ENCODE measurements at places on chromosomes 12 and 14.

DNA sequence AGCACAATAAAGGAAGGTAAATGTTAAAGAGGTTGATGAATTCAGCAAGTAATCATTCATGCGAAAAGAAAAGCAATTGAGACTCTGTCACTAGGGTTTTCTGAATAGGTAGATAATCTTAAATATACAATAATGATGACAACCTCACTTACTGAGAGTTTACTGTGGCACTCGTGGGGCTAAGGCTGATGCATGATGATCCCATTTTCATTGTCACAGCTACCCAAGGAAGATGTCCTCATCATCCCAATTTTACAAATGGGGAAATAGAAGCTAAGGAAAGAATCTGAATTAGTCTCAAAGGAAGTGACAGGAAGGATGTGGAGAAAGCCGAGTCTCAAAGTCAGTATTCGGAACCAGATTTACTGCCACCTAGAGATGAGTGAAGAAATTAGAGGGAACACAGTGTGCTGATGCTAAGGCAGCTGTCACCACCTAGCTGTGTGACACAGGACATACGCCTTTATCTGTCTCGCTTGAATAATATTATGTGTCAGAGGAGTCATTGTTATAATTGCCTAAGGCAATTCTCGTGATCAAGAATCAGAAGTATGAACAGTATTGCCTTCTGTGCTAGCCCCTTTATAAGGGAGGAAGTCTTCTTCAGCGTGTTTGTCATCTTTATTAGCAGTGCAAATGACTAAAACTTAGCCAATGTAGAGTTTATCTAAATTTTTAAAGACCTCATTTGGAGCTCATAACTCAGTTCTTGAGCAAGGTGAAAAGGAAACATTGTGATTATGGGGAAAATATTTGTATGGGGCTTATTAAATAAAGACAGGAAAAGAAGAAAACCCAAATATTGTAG is 63.2 kb downstream of the ERGIC2 start:
- peak; percentile 44 for DNase-seq

DNA sequence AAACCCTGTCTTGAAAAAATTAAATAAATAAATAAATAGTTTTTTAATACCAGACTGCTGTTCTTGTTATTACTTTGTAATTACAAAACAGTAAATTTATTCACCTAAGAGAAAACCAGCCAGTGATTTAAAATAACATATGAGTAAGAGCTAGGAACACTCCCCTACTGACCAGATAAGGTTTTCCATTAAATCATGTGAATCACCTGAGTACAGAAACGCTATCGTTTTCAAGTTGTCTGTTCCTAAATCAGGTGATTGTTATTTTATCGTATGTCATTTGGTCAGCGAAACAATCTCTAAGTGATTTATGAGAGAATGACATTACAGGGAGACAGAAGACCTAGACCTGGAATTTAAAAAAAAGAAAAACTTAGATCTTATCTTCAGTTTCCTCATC is 47.3 kb downstream of the RPS29 start:
- no peak for DNase-seq

DNA sequence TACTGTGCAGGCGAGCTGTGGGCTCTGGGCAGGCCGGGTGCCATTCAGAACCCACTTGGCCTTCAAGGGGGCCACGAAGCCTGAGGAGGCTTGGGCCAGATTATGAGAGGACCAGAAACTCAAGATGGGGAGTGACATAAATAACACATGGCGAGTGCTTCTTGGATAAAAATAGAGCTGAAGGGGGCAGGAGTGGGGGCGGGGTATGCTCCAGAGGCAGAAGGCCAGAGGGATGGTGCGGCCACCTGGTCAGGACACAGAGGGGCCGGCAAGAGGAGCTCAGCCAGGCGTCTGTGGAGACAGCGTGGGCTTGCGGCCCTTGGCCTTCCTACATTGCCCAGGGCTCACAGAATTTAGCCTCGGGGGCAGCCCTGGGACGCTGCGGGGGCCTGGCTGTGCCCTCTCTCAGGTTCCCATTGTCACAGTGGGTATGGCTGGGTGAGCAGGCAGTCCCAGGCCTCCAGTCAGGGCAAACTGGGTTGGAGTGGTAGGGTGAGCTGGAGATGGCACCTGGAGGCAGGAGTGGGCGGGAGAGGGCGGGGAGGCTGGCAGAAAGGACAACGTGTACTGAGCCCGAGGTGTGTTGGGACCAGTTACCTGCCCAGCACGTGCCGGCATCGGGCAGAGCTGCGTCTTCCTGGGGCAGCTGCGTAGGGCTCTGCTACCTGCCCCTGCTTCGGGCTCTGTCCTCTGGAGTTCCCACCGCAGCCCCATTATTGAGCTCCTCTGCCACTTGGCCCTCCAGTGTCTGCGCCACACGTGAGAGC is 7.4 kb upstream of the SLC25A29 start:
- DNase-seq = no peak

DNA sequence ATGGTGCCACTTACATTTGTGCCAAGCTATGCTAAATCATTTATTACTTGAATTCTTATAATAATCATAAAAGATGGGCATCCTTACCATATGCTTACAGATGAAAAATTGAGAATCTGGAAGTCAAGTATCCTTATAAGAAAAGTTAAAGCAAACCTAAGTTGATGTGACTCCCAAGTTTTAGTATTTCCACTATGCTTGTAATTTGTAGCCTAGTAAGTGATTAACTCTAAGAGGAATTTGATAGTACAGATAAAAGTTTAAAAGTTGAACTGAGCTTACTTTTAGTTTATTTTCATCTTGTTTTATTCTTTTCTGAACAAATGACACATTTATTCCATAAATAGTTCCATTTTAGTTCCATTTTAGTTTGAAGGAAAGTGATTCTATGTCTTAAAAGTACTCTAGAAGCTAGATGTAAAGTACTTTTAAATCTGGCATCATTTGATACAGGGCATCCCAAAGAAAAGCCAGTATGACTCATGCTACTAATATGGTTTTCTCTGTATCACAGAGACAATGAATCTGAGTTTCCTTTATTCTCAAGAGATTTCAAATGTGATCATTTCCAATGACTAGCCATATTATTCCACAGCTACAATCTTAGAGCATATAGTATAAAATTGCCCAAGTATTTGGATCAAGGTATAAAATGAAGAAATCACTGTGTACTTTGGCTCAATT is 596.0 kb downstream of the SLC16A7 start:
- no peak for DNase-seq

DNA sequence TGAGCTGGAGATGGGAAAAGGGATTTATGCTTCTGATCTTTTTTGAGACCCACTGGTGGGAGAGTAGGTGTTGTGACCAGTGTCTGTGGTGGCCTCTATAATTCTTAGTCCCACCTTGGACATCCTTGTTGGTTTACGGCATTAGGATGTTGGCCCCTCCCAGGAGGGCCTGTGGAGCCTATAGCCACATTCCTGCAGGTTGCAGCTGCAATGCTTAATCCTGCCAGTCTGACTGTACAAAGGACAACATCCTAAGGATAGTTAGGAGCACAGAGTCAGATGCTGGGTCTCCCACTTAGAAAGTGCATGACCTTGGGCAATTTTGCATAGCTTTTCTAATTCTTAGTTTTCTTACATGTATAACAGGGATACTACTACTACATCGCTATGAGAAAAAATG is 150.9 kb upstream of the SLC38A2 start:
- no peak for DNase-seq

- DNase-seq = peak; percentile 78
Measured at GRCh38 chr12:109291521-109292341, 17.4 kb downstream of the FOXN4 start.

DNA sequence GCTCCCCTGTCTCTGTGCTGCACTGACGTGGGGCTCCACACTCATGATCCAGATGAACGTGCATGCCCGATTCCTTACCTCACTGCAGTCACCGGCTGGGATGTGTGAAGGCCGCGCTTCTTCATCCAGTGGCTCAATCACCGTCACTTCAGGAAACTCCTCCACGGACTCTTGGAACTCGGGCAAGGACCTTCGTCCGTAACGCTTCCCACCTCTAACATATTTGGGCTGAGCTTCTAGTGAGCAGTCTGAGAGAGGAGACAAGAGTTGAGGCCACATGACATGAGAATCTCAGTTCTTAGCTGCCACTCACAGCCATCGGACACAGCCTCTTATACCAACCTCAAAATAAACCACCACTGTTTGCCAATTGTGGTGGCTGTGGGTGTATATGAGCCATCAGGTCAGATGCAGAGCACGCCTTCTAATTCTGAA is 38.3 kb downstream of the NIN start:
- DNase-seq = no peak

DNA sequence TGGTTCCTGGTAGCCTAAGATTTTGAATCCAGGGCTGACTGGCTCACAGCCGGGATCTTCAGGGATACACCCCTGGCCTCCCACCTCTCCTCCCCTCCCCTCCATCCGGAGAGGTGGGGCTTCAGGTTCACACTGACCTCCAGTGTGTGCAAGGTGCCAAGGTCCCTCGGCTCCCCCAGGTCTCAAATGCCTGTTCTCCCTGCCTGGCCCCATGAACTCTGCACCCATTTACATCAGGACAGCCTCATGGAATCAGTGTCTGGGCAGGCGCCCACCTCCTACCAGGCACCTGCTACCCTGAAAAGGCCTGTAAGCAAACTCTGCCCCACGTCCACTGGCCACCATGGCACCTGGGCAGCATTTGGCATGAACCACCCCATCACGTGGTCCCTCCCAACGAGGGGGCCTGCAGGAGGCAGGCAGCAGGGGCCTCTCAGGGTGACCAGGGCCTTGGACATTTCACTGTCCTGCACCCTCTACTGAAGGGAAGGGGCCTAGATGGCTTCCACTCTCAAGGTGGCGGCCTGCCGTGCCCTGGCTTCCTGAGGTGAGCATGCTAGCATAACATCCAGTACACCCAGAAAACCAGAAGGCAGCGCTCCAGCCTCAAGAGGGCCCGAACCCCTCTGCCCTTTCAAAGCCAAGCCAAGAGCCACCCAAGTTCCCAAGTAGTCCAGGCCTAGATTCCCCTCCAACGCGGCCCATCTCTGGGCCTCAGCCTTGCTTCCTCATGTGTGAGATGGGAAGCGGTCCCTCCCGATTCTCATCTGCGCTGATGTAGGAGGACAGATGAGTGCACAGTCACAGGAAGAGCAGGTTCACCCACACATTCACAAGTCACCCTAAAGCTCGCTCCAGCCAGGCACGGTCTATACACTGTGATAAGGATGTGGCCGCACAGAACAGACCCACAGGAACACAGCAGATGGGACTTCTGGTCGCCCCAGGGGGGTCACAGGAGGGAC is 37.3 kb downstream of the CCDC85C start:
- no peak for DNase-seq

- no peak for DNase-seq
Measured at GRCh38 chr12:57846285-57846576, 298 bp downstream of the CTDSP2 start.

- no peak for DNase-seq
Measured at GRCh38 chr14:53855574-53855973, 101.1 kb downstream of the BMP4 start.

- no peak for DNase-seq
Measured at GRCh38 chr12:110280392-110280778, 662 bp upstream of the ATP2A2 start.

GRCh38 chr14:81144824-81145603 is 75.7 kb downstream of the GTF2A1 start:
- DNase-seq = no peak

GRCh38 chr12:64007853-64008252 is 163.4 kb downstream of the SRGAP1 start:
- DNase-seq = no peak

- DNase-seq = no peak
Measured at GRCh38 chr12:10293570-10294227, 14.0 kb upstream of the KLRD1 start.

GRCh38 chr14:87312169-87312893 is 680.7 kb downstream of the GALC start:
- DNase-seq = no peak
